ENCODE measurements at places on chromosomes 5 and 9.

- no peak for DNase-seq
Observed at GRCh38 chr5:172049226-172049796, 42.9 kb upstream of the FBXW11 start.

DNA sequence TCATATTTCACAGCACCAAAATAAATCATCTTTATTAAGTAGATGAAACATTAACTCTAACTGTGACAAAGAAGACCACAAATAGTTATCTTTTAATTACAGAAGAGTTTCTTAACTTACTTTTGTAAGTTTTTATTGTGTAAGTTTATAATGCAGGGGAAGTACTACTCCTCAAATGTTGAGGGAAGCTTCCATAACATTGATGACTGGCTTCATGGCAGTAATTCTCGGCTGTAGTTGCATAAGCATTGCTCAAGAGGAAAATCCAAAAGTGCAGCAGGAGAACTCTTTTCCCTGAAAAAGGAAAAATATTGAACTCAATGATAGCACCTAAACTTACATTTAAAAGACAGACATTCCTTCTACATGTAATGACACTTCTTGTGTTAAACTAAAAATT lies 4.6 kb downstream of the TSLP start:
- DNase-seq = no peak

DNA sequence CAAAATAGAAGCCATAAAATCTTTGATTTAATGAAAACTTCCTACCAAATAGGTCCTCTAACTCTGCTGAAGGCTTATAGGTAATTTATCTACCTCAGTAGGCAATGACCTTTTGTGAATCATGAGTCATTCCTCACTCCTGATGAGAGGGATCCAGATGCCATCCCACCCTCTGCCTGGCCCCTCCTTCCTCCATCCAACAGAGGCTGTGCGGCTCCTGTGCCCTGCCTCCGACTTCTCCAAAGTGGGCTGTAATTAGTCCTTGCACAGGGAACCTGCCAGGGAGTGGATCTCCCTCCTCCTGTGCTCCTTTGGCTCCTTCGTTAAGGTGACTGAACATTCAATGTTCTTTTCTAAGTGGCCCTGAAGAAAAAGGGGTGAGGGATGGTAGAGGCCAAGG lies 213.9 kb upstream of the TBCA start:
- no peak for DNase-seq

DNA sequence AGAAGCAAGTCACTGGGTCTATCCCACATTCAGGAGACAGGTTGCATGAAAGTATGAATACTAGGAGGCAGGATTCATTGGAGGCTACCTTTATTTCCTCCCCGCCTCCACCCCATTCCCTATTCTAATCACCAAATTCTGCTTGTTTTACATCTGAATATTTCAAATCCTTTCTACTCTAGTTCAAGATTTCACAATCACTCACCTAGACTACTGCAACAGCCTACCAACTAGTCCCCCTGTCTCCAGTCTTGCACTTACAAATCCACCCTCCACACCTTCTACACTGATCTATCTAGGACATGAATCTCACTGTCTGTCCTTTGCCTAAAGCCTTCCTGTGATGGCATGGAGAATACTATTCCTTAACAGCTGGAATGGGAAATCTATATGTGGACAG lies 6.4 kb upstream of the KIF27 start:
- no peak for DNase-seq

GRCh38 chr5:177484902-177485549 lies 11.6 kb upstream of the DBN1 start:
- DNase-seq = no peak

DNA sequence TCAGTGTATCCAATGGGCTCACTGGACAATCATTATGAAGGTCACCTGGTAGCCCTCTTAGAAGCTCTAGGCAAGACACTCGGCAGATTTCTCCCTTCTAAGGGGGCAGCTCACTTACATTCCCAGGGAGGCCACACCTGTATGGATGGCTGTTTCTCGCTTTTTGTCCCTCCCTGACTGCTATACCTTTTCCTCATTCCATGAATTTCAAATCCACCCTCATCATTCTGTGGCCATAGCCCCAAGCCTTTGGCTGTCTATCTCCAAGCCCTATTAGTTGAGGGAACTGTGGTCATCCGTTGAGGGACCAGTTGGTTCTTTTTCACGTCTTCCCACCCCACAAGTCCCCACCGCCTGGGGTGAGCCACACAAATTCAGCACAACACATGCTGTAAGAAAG lies 85.0 kb upstream of the RARS1 start:
- DNase-seq = no peak

DNA sequence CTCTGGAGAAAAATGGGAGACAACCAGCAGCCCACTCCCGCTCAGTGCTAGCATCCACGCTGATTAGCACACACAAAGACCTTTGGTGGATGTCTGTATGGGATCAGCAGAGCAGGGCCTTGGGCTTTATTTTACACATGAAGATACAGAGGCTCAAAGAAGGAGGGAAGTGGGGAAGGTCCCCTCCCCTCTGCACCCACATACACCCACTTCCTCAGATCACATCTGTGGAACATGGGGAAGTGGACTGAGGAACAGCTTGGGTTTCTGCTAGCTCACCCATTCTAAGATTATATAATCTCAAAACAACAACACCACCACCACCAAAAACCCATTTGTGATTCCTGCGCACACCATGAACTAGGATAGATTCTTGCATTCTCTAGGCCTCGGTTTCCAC lies 14.0 kb downstream of the GGTA1 start:
- DNase-seq = no peak

DNA sequence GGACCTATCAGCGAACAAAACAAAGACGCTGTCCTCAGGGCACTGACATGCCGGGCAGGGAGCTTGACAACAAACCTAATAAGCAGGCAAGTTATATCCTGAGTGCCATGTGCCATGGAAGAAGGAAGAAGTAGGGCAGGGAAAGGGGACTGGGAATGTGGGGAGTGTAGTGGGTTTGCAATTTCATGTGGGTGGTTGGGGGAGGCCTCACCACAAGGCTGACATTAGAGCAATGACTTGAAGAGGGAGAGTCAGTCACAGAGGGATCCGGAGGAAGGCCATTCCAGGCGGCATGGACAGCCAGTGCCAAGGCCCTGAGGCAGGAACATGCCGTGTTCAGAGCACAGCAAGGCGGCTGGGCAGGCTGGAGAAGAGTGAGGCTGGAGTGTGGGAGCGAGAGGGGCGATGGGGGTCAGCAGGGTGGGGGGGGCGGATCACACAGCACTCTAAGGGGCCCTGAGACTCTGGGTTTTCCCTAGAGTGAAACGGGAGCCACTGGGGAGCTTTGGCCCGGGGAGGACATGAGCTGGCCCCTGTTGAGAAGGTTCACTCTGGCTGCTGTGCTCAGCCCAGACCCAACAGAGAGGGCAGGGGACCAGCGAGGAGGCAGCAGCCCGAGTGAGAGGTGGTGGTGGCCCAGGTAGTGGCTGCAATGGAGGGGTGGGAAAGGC lies 86.3 kb downstream of the STK10 start:
- no peak for DNase-seq

- no peak for DNase-seq
Observed at GRCh38 chr5:153711755-153712154, 221.3 kb downstream of the GRIA1 start.

- DNase-seq = no peak
Observed at GRCh38 chr5:179504600-179505396, 45.6 kb upstream of the RUFY1 start.

- no peak for DNase-seq
Observed at GRCh38 chr9:109787735-109788134, 7.7 kb downstream of the PALM2AKAP2 start.

- DNase-seq = no peak
Observed at GRCh38 chr5:90876366-90876765, 317.8 kb downstream of the ADGRV1 start.

DNA sequence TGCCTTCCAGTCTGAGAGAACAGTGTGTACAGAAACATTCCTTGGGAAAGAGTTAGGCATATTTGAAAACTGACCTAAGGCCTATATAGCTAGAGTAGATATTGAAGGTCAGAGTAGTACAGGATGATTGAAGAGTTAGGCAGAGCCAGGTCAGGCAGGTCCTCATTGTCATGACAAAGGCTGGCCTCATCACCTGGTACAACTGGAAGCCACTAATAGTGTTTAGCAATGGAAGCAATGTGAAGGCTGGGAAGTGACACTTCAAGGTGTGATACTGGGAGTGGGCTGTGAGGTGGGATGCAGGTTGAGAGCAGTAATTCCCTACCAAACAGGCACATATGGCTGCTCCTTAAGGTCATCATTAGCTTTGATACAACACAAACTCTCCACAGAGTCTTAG lies 123.6 kb upstream of the CCNH start:
- DNase-seq = no peak

DNA sequence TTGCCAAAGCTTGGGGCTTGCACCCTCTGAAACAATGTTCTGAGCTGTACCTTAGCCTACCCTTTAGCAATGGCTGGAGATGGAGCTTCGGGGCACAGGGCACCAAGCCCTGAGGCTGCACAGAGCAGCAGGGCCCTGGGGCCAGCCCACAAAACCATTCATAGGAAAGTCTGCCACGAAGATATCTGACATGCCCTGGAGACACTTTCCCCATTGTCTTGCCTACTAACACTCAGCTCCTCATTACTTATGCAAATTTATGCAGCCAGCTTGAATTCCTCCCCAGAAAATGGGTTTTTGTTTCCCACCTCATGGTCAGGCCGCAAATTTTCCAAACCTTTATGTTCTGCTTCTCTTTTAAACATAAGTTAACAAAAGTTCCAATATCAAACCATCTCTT lies 105.7 kb downstream of the DTWD2 start:
- no peak for DNase-seq

DNA sequence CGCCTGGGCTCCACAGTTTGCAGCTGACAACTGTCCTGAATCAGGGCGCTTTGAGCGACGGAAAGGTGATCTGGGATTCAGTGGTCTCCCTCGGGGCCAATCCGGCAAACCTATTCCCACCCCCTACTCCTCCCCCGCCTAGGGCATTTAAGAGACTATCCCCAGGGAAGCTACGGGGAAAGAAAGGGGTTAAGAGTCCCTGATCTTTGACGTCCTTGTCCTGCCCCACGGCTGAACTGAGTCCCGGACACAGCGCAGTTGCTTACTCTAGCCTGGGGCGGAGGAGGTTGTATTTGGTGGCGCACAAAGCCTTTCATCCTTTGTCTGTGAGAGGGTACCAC lies 3.4 kb downstream of the RORB start:
- no peak for DNase-seq

DNA sequence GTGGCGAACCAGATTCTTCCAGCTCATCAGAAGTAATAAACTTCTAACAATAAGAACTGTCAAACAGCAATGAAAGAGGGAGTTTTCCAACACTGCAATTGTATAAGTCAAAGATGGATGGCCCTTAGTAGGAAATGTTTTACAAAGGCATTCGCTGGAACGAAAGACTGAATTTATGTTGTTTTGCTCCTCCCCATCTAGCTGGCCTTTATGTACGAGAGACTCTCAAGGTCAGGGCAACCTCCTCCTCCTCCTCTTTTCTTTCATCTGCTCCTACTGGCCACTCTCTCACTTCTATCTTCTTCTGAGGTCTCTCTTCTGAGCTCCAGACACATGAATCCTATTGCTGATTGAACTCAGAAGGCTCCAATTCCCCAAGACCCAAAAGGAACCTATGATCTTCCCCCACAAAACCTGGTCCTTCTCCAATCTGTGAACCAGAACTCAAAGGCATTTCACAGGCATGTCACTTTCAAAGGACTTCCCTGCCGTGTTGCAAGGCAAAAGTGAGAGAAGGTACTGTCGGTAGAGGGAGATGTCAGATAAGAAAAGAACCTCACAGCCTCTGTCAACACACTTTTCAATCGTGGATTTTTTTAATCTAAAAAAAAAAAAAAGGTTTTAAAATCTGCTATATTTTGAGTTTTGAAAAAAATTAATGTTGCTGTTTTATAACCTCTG lies 28.5 kb upstream of the PUM3 start:
- no peak for DNase-seq
